ENCODE measurements at places on chromosomes 4 and X.

- DNase-seq, result no peak
Observed at GRCh38 chr4:177118596-177118995, 191.1 kb upstream of the NEIL3 start.

DNA sequence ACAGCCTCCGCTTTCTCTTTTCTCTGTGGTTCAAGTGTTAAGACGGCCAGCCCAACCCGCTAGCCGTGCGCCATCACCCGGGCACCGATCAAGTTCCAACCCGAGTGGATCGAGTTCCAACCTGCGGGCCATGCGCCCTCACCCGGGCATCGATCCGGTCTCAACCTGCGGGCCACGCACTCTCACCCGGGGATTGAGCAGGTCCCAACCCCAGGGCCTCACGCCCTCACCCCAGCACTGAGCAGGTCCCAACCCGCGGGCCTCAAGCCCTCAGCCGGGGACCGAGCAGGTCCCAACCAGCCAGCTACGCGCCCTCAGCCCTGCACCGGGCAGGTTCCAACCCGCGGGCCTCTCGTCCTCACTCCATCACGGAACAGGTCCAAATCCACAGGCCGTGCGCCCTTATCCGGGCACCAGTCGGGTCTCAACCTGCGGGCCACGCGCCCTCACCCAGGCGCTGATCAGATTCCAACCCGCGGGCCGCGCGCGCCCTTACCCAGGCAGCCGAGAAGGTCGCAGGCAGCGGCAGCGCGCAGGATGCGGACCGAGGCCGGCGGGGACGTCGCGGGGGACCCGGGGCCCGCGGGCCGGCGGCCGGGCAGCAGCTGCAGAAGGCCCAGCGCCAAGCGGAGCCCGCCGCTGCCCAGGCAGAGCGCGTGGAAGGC is 443 bp downstream of the GPR143 start:
- no peak for DNase-seq

DNA sequence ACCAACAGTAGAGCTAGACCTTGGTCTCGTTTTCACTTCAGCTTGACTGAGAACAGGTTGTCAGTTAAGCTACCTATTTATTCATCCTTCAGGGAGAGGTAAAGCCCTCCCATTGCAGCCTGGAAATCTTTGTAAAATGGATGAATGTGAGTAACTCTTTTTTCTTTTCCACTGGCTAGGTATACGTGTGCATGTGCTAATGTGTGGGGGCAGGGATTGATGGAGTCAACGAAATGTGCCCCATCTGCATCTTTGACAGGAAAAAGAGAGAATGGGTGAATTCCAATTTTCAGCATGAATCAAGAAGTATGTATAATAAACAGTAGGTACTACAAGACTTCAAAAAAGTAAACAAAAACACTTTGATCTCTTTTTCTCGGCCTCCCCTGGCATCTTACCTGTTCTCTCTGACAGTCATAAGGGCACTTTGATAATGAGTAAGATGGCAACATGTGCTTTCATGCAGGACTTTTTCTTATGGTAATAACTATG is at the start of gene IL21:
Gene IL21, minus strand, starts transcription at position 51 of the 492 bp plus-strand sequence. CDS start 55 bp downstream, outside the sequence.
- no peak for DNase-seq

DNA sequence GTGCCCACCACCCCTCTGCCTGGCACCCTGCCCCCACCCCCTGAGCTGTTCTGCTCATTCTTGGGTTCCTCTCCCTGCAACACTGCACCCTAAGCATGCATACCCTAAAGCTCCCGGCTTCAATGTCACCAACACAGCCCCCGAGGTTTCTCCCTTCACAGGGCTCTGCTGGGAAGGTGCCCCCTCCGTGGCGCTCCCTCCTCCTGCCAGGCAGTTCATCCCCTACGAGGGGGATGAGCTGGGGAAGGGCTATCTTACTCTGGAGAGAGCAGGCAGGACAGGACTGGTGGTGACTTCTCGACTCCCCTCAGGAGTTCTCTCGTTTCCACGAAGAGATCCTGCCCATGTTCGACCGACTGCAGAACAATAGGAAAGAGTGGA is 6.5 kb downstream of the ATP5ME start:
- DNase-seq, result no peak

GRCh38 chr4:5912614-5913019 is 19.7 kb upstream of the CRMP1 start:
- DNase-seq, result no peak

DNA sequence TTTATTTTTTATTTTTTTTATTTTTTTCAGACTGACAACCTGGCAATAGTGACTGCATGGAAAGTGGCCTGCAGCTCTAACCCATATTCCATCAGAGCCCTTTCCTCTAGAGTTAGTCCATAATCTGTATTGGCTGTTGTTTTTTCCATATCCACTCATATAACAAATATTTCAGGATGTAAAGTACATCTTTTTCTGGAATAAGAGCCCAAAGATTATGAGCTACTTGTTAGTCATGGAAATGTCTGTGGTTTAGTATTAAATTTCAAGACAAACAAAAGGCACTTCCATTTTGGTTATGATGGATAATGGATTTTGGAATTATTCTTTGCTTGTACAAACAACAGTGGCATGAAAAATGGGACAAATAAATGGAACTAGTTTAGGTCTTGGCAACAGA is 296.0 kb upstream of the HS3ST1 start:
- no peak for DNase-seq

- DNase-seq, result no peak
Observed at GRCh38 chrX:35076061-35076460, 133.5 kb downstream of the FAM47B start.

DNA sequence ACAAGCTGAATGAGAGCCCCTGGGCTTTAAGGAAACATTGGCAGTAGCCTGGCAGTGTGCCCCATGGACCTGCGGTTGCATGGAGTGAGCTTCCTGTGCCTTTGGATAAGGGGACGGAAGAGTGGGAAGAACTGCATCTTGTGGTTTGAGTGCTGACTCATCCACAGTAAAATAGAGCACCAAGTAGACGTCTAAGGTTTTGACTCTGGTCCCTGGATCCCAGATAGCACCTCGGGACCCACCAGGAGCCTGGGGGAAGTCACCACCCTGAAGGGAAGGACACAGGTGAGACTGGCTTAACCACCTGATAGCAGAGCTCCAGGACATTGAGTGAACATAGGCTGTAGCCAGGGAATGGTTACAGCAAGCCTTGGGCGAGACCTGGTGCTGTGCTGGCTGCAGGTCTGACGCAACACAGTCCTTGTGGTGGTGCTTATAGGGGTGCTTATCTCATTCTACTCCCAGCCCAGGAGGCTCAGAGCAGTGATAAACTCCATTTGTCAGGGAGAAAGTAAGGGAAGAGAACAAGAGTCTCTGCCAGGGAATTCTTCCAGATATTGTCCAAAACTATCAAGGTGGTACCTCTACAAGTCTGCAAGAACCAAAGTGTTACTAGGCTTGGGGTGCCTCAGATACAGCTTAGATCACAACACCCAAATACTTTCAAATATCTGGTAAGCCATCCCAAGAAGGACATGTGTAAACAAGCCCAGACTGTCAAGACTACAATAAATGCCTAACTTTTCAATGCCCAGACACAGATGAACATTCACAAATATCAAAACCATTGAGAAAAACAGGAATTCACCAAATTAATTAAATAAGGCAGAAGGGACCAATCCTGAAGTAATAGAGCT is 123.6 kb upstream of the TET2 start:
- no peak for DNase-seq

DNA sequence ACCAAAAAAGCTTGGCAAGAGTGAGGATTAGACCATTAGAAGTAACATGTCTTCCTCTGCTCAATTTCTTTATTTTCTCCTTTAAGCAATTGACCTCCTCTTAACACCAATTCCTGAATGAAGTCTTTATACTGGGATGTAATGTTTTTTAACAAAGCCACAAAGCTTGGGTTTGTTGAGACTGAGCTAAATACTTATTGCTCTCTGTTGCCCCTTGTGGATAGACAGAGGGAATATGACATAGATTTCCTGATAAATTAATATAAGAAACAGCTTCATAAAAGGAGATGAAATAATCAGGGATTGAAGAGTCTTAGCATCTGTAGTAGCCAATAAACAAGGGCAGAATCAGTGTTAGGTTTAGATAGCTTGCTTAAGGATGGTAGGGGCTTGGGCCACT is 57.6 kb downstream of the CCDC160 start:
- no peak for DNase-seq

- no peak for DNase-seq
Observed at GRCh38 chr4:1003271-1004070, 8.0 kb upstream of the FGFRL1 start.

- peak; percentile 28 for DNase-seq
Observed at GRCh38 chrX:150575419-150575814, 7.0 kb downstream of the MTM1 start.

GRCh38 chr4:26992657-26993361 is 132.2 kb downstream of the STIM2 start:
- no peak for DNase-seq

DNA sequence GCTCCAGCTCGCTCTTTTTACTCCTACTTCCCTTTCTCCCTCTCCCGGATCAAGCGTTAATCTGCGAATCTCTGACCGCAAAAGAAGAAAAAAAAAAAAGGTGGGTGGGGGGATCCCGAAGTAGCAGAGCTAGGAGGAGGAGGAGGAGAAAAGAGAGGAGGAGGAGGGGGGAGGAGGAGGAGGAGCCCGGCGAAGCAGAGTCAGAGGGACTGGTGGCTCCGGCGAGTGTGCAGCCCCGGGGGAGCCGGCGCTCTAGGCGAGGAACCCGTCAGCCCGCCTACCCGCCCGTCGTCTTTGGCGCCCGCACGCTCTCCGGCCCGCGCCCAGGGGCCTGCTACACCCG is at the start of gene NHSL2:
Gene NHSL2, plus strand, starts transcription at position 203 of the 343 bp plus-strand sequence.
- DNase-seq, result no peak

- DNase-seq, result no peak
Observed at GRCh38 chr4:178665916-178666315, 1223.7 kb upstream of the AGA start.

- DNase-seq, result no peak
Observed at GRCh38 chr4:19776929-19777328, 474.8 kb upstream of the SLIT2 start.

DNA sequence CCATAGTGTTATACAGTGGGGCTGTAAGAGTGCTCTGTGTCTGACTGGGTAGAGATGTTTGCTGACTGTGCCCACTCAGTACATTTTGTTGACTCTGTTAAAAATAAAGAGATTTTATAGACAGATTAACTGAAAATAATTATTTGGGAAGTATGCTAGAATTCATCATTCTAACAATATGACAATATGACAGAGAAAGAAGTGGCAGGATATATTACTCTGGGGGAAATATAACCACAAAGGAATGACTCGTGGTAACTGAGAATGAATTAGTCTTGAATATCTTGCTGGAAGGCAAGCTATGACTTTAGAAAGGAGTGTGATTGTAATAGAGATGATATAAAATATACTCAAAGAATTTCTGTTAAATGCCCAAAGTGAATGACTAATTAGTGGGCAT is 46.8 kb downstream of the TMEM165 start:
- no peak for DNase-seq

DNA sequence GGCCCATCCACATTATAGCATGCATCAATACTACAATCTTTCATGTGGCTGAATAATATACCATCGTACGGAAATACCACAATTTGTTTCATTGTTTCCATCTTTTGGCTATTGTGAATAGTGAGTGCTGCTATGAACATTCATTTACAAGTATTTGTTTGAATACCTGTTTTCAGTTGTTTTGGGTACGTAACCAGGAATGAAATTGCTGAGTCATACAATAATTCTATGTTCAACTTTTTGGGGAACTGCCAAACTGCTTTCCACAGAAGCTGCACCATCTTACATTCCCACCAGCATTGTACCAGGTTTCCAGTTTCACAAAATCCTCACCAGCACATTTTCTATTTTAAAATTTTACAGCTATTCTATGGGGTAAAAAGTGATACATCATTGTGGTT is 28.5 kb upstream of the MANBA start:
- no peak for DNase-seq

- no peak for DNase-seq
Observed at GRCh38 chr4:184506527-184507121, 32.3 kb upstream of the IRF2 start.

GRCh38 chrX:68676335-68676734 is 28.9 kb downstream of the STARD8 start:
- DNase-seq, result no peak

- no peak for DNase-seq
Observed at GRCh38 chrX:47746446-47746845, 87.5 kb upstream of the UXT start.

- DNase-seq, result no peak
Observed at GRCh38 chr4:103046416-103047290, 27.1 kb upstream of the SLC9B1 start.

- DNase-seq, result no peak
Observed at GRCh38 chr4:183413234-183414200, 30.9 kb upstream of the CDKN2AIP start.

- no peak for DNase-seq
Observed at GRCh38 chr4:95000076-95000648, 242.4 kb downstream of the BMPR1B start.

DNA sequence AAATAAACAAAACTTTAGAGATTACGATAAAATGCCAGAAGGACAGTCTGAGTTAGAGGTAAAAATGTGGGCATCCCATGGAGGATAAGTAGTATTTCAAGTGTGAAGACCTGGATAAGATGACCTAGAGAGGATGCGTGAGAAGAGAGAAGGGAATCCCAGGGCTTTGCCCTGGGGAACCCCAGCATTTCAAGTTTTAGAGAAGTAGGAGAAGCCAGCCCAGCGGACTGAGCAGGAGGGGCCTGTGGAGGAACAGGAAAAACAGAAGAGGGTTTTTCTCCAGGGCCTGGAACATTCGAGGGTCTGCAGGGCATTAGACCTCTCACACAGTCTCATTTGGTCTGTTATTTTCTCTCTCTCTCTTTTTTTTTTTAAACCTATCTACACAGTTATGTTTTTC is 2.9 kb upstream of the CFP start:
- DNase-seq, result no peak

DNA sequence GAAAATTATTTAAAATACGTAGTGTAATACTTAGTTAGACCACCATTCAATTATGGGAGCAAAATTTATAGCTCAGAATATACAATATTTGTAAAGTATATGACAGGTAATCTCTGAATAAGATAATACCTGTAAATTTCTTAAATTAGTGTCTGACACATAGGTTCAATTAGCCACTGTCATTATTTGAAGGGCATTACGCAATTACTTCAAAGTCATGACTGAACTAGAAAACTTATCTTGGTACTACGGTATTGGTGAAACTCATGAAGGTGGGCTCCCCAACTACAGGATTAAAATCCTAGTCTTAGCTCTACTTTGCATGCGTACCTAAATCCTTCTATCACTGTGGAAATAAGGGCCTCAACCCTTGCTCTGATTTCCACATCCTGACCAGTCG is 860.7 kb downstream of the PCDH19 start:
- DNase-seq, result no peak

DNA sequence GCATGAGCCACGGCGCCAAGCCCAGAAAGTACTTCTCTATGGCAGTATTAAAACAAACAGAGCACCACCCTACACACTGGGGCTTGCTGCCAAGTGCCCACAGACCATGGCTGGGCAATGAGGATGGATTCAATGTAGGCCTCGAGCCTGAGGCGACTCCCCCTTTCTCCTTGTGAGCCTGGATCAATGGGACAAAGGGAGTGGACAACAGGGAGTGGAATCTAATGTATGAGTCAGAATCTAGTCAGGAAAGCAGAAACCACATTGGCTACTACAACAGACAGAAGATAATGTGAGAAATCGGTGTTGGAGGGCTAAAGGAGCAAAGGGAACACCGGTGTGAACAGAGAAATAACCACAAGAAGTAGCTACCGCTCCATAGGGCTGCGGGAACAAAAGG is 37.7 kb upstream of the OCIAD2 start:
- no peak for DNase-seq

GRCh38 chr4:5545271-5545670 is 163.1 kb downstream of the EVC2 start:
- DNase-seq, result no peak

- DNase-seq, result no peak
Observed at GRCh38 chrX:87571964-87572363, 54.4 kb downstream of the KLHL4 start.

GRCh38 chr4:2250357-2251072 is 8.6 kb upstream of the HAUS3 start:
- no peak for DNase-seq

Measured in activated CD8-positive, alpha-beta memory T cell treated with anti-CD3 and anti-CD28 coated beads for 4 hours (primary cell).